CD4-positive, alpha-beta T cell treated with Interleukin-12 subunit alpha and Interleukin-12 subunit beta, for 1 hour (primary cell): ENCODE measurements at places on chromosomes 5 and 9.

DNA sequence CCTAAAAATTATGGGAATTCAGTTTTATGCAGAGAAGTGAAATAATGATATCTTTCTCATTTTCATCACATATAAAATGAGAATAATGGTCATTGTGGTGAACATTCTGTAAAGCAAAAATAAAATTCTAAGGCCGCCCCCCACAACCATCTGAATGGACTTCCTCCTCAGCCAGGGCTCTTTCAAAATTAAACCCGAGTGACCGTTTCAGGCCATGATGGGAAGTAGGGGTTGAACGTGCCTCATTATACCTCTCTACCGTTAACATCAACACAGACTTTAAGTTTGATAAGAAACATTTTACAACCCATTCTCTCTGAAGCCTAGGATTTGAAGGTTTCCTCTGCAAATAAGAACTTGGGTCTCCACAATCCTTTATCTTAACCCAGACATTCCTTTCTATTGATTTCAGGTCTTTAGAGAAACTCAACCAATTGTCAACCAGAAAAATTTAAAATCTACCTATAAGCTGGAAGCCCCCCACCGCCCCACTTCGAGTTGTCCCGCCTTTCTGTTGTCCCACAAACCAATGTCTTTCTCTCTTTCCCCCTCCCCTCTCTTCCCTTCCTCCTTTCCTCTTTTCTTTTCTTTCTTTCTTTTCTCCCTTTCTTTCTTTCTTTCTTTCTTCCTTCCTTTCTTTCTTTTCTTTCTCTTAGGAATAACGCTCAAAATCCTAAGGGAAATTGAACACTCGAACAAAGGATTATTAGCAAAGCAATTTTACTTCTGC, 1.7 kb upstream of the TMCO6 start:
- no peak for DNase-seq

- DNase-seq = no peak
Observed at GRCh38 chr9:14321517-14322130, 7.7 kb upstream of the NFIB start.

- peak; percentile 28 for DNase-seq
Observed at GRCh38 chr5:53041071-53041692, 52.0 kb downstream of the ITGA2 start.

- DNase-seq = no peak
Observed at GRCh38 chr5:1068204-1068894, 43.5 kb downstream of the SLC12A7 start.

DNA sequence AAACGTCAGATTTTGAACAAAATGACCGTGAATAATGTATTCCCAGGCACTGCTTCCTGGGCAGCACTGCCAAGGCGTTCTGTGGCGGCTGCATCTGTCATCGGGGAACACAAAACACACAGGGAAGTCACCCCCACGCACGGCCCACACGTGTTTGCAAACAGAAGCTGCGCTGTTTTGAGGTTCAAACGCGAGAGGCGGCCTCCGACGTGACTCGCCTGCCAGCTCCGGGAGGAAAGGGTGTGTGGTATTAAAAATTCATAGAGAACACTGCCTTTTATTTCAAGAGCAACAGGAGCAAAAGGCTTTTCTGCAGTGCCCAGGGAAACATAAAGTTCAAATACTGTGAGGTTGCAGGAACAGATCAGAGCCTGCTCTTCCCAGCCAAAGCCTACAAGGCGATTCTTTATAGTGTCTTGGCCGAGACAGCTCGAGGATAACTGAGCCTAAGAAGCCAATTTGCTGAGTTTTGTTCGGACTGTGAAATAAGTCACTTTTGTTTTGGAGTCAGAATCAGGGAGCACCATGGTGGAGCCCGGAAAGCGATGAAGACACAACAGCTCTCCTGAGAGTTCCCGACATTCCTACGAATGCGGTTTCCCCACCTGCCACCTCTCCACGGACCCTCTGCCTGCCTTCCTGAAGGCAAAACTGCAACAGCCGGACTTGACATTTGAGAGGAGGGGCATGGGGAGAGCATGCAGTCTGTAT, 115.3 kb upstream of the IRX2 start:
- DNase-seq = no peak

GRCh38 chr9:116843863-116844620, 156.9 kb downstream of the TRIM32 start:
- no peak for DNase-seq

- DNase-seq = no peak
Observed at GRCh38 chr9:89317282-89317681, 1.0 kb upstream of the SECISBP2 start.

GRCh38 chr5:1552521-1553255, 28.9 kb upstream of the LPCAT1 start:
- no peak for DNase-seq

DNA sequence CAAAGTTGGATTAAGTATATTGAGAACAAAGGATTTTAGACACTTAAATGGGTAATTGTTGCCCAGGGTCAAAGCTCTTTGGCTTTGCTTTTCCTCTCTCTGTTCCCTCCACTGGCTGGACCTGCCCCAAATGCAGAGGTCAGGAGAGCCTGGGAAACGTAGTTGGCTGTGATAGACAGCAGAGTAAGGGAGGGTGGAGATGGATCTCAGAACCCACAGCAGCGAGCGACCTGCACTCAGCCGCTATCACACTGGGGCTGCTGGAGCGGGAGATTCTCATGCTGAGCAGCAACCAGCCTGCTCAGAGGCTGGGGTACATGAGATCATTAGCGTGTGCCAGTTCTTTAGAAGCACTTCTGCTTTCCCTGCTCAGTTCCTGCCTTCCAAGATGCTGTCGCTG, 71.8 kb upstream of the TTC23L start:
- DNase-seq = no peak

DNA sequence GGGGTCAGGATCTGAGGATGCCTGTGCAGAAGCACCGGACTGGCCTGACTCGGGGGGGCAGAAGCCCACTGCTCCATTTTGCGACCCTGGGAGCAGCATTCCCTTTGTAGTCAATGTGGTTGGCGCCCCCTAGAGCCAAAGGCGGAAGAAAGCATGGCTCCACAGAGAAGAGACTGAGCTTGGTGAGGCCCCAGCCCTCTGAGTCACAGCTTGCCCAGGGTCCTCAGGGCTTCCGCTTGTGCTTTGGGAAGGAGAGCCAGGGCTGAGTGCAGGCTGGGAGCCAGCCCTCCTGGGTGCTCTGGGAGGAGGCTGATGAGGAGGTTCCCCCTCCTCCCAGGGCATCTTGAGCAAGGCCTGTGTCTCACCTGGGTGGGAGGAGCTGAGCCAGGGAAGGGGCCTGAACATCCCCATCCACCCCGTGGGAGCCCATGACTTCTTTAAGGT, 5.5 kb upstream of the AQP3 start:
- peak; percentile 55 for DNase-seq

- DNase-seq = no peak
Observed at GRCh38 chr5:112923988-112924387, 2.0 kb upstream of the REEP5 start.

DNA sequence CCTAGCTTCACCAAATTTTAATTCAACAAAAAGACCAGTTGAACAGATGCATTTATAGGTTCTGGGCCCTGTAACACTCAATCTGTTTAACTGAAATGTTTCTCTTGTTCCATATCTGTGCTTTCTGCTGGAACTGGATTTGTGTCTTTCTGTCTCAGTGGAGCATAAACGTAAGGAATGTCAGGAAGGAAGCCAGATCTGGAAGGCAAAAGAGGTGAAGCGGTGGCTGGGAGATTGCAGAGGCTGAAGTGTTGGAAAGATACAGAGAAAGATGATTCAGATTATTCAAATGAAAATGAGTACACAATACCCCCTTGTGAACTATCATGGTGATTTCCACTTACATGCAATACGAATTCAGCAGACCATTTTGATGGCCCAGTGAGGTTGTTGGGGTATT, 406.8 kb downstream of the BRINP1 start:
- DNase-seq = no peak

GRCh38 chr9:2674141-2674824, 43.0 kb upstream of the KCNV2 start:
- DNase-seq = no peak

DNA sequence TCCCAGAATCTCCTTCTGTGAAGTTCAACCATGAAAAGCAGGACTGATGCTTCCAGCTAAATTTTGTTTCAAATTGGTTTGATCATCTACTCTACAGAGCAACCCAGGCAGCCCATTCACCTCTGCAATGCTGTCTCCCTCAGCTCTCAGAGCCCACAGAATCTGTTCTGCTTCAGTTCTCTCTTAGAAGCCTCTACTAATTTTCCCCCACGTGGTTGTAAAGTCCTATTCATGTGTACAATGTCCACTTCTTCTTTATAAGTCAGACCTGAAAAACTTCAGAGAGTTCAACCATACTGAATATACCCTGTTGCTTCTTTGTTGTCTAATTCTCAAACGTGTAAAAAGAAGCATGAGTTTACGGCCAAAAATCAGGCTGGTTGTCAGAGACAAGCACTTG, 21.3 kb upstream of the FAM13B start:
- no peak for DNase-seq

DNA sequence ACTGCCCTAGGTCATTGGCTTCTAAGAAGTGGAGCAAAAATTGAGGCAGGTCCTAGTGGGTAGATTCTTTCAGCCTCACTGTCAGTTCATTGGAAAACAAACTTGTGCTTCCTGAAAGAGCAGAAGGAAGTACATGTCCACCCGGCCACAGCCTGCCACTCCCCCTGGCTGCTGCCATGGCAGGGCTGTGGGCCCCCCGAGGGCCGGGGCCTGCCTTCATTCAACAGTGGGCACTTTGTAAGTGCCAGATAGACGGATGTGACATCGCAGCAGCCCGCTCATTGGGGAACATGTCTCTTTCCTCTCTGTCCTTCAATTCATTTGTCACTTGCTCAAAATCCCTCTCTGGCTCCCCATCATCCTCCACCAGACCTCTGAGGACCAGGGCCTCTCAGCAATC, 20.6 kb upstream of the NEURL1B start:
- no peak for DNase-seq

DNA sequence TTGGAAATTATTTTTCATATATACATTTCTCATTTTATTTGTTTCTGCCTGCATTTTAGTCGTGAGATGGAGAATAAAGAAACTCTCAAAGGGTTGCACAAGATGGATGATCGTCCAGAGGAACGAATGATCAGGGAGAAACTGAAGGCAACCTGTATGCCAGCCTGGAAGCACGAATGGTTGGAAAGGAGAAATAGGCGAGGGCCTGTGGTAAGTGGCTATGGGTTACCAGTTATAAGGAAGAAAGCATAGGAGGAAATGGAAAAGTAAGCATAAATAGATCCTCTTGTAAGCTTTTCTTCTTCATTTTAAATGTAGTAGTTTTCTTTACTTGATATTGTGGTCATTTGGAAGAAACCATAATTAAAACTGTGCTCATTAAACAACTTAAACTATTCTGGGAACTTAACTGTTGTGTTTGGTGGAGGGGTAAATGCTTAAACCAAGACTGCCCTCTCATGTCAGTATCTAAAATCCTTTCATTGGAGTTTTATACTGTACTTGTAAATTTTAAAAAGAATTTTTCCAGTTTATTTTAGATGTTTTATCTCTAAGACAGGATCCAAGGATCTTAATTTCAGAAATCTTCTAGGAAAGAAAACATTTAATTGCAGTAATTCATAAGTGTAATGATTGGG, 41.3 kb downstream of the MAP3K1 start:
- no peak for DNase-seq
